ENCODE measurements at places on chromosomes 6 and 20. TPM values are rescaled to one million over a fixed set of nuclear protein-coding genes. Genes with fewer than 3 reads are reported as not detected.

Gene CD40
- total RNA-seq, result 13.3 TPM

Gene NKAIN2
- not detected for total RNA-seq

Gene FRK
- 21.2 TPM for total RNA-seq

Gene MCM8
- total RNA-seq, result 20.6 TPM

Gene KCNK15
- 4.8 TPM for total RNA-seq

Gene SCRT2
- total RNA-seq, result not detected

Gene DYNLRB1
- 229 TPM for total RNA-seq

Gene ITPR3
- total RNA-seq, result 143 TPM
